ENCODE measurements at places on chromosomes 13 and 19.
A peak's percentile ranks its signal among the peaks of the same experiment; 100 is the strongest.

GRCh38 chr13:36673352-36673751 is 468 bp upstream of the SERTM1 start:
- DNase-seq, result no peak

DNA sequence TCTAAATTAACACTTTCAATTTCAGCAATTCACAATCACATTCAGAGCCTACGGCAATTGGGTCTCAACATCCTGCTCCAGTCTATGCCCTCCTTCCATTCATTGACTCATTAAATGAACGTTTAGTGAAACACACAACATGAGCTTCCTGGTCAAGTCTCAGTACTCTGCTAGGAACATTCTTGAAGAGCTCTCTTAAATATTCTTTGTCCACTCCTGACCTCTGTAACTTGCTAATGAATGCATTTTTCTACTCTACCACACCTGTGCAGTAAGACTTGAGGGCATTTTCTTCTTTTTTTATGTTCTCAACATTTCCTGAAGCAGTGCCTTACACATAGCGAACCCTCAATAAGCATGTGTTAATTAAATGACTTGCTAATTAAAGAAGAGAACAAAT is 168.6 kb downstream of the OXGR1 start:
- DNase-seq, result no peak

GRCh38 chr13:91778123-91778522 is 379.7 kb downstream of the GPC5 start:
- DNase-seq, result no peak

- peak; percentile 100 for DNase-seq
Measured at GRCh38 chr19:40798683-40799557, at the start of gene EGLN2. Gene EGLN2 (plus strand): TSS chr19:40799191. CDS start chr19:40800573, 1,382 bp downstream.

DNA sequence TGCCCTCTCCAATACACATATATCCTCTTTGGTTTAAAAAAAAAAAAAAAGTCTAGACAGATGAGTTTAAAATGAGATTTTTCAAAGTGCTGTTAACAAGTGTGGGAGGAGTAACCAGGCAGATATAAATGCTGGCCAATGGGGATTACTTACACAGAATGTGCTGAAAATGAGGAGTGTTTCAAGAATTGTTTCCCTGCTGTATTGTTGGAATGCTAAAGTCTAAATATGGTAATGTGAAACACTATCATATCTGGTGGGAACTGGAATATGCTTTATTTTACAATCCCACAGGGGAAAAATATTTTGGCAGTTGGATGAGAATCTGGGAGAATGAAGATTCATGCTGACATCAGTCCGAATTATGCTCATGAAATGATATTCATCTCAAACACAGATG is 250.7 kb downstream of the DCT start:
- DNase-seq, result no peak

DNA sequence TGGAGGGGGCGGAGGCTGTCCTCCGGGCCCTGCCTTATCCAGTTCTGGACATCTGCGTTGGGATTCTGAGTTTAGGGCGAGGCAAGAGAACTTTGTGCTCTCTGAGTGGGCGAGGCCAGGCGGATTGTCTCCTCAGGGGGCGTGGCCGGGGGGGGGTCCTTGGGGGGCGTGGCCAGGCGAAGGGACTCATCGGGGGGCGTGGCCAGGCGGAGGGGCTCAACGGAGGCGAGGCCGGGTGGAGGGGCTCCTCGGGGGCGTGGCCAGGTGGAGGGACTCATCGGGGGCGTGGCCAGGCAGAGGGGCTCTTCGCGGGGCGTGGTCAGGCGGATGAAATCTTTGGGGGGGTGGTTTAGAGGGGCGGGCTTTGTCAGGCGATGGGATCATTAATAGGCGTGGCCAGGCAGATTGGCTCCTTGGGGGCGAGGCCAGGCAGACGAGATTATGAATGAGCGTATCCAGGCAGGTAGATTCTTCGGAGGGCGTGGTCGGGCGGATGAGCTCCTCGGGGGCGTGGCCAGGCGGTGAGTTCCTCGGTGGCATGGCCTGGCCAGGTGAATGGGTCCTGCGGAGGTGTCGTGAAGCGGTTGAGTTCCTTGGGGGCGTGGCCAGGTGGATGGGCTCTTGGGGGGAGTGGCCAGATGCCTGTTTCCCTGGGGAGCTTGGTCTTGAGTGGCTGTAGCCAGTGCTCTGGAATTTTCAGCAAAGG is 10.3 kb upstream of the CACNG7 start:
- DNase-seq, result no peak
